ENCODE measurements at places on chromosomes 3 and 15. TPM values are rescaled to one million over a fixed set of nuclear protein-coding genes. Genes with fewer than 3 reads are reported as not detected.

DNA sequence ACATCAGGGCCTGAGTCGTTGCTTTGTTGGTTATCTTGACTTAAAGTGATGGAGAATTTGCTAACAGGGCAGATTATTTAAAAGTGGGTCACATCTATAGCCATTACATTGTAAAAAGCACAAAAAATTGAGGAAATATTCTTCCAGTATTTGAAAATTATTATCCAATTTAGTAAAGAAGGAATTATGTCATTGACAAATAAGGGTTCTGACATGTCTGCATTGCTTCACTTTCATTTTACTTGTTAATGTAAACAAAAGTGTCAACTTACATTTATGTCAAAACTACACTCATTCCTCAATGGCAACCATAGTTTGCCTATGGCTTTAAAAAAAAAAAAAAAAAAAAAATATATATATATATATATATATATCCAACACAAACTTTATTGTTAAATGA is 3.4 kb upstream of the PARP14 start:
- H3K27ac ChIP-seq = no peak overlapping the region
- no peaks in the 10 kb centered on the region for H3K36me3 ChIP-seq
- no peak overlapping the region for H3K4me3 ChIP-seq
- DNase-seq = no peak
- no peaks in the 10 kb centered on the region for H3K27me3 ChIP-seq
- H3K4me1 ChIP-seq = peaks cover 11% of the 10 kb centered on the region

DNA sequence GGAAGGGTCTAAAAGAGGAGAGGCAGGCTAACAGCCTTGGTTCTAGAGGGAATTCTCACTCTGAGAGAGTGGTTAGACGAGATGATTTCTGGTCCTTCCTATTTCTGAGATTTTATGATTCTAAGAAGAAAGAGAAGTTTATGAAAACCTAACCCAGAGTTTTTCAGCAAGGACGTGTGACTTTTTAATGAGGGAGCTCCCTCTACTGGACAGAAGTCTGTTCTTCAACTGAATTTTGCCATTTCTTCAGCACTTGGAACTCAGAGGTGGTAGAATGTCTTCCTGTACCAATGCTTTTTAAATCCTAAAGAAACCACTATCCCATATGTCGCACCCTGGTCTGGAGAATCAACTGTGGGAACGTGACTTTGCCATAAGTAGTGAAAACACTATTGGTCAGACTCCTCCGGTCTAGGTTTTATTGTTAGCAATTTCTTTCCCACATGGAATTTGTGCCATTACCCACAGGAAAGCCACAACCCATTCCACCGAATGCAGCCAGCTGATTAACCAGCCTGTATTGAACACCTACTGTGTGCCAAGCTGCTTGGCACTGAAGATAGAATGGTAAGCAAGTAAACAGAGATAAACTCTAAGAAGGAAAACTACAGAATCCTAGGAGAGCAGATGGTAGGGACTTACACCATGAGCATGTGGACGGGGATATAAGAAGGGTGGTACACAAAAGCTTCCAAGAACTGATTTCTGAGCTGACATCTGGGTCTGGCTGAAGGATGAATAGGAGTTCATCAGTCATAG is 199.5 kb upstream of the LMCD1 start:
- H3K4me1 ChIP-seq = no peaks in the 10 kb centered on the region
- H3K27me3 ChIP-seq = no peaks in the 10 kb centered on the region
- peak; percentile 73 for DNase-seq
- no peak overlapping the region for H3K27ac ChIP-seq
- no peaks in the 10 kb centered on the region for H3K36me3 ChIP-seq
- H3K4me3 ChIP-seq = no peak overlapping the region

GRCh38 chr3:157136647-157137387 is 23.1 kb downstream of the CCNL1 start:
- peak; percentile 50 for DNase-seq
- H3K27ac ChIP-seq = peak overlapping the region; percentile 45
- no peaks in the 10 kb centered on the region for H3K27me3 ChIP-seq
- 0 out of 2 replicates have a peak, but pooled peaks cover 2% of the 10 kb centered on the region for H3K36me3 ChIP-seq

MCF2L2 gene
- total RNA-seq = not detected

GRCh38 chr3:56997675-56998074 is 62.8 kb upstream of the SPATA12 start:
- no peaks in the 10 kb centered on the region for H3K36me3 ChIP-seq
- H3K27me3 ChIP-seq = no peaks in the 10 kb centered on the region
- peaks cover 15% of the 10 kb centered on the region for H3K4me1 ChIP-seq
- H3K27ac ChIP-seq = peak overlapping the region; percentile 29
- peak; percentile 77 for DNase-seq
- no peak overlapping the region for H3K4me3 ChIP-seq

GRCh38 chr3:134704556-134704955 is 53.7 kb upstream of the KY start:
- peaks cover 22% of the 10 kb centered on the region for H3K4me1 ChIP-seq
- H3K36me3 ChIP-seq = no peaks in the 10 kb centered on the region
- H3K4me3 ChIP-seq = no peak overlapping the region

DPP8 gene
- 28.9 TPM for total RNA-seq

FBXO40 gene
- total RNA-seq = not detected

GRCh38 chr3:113277941-113278598 is 66.7 kb downstream of the BOC start:
- 0 out of 2 replicates have a peak, but pooled peaks cover 6% of the 10 kb centered on the region for H3K36me3 ChIP-seq
- no peak overlapping the region for H3K27ac ChIP-seq
- peaks cover 17% of the 10 kb centered on the region for H3K4me1 ChIP-seq
- H3K4me3 ChIP-seq = no peak overlapping the region
- DNase-seq = no peak

DNA sequence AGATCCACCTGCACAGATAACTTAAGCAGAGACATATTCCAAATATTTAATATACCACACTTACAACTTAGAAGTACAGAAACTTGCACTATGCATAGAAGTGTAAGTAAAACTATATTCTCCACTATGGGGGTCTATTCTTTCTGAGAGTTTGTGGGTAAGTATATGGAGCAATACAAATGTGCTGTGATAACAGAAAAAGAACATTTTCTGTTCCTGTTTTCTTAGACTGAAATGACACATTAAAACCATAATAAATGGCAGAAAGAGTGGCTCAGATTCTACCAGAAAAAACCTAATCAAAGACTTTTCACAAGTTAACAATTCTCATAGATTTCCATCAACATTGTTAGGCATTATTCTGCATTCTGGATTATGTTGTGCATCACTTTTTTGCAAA is 96.6 kb upstream of the WNT7A start:
- H3K27ac ChIP-seq = no peak overlapping the region
- H3K4me1 ChIP-seq = no peaks in the 10 kb centered on the region
- no peaks in the 10 kb centered on the region for H3K27me3 ChIP-seq
- no peak for DNase-seq

DPPA4 gene
- total RNA-seq = not detected

ZNF385D gene
- 0.97 TPM for total RNA-seq

All from GM23248 (cell line).